Forelimb muscle (tissue), 1 donor: ENCODE measurements at places on chromosomes 3 and 15. TPM values are rescaled to one million over a fixed set of nuclear protein-coding genes. Genes with fewer than 3 reads are reported as not detected.
A peak's percentile ranks its signal among the peaks of the same experiment; 100 is the strongest.

GRCh38 chr3:155462672-155463071, 169.2 kb upstream of the STRIT1 start:
- DNase-seq, result no peak

Gene DPPA4
- polyA plus RNA-seq, result 1.1 TPM

GRCh38 chr3:16264174-16264707, 502 bp downstream of the DPH3 start:
- DNase-seq, result no peak

DNA sequence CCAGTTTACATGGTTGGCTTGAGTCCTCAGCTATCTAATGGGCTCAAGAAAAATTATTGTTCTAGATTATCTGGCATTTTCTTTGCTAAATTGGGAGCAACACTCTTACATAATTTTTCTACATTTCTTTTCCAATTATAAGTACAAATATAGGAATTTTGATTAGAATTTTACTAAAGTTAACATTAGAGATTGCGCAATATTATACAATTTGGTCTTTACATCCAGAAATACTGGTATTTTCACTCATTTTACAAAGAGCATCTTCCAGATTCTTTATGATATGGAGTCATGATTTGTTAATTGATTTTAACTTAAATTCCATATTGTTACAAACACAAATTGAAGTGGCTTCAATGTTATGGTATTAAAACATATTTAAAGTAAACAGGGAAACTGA, 19.7 kb upstream of the GOLGB1 start:
- no peak for DNase-seq

GRCh38 chr3:69665026-69665737, 74.1 kb upstream of the MITF start:
- no peak for DNase-seq

Gene MINDY2
- polyA plus RNA-seq, result 7.9 TPM

- DNase-seq, result no peak
Observed at GRCh38 chr3:52982839-52983238, 63.0 kb downstream of the SFMBT1 start.

GRCh38 chr3:158773166-158773565, 28.7 kb upstream of the MFSD1 start:
- DNase-seq, result no peak

- no peak for DNase-seq
Observed at GRCh38 chr3:65619888-65620287, 418.8 kb downstream of the MAGI1 start.

DNA sequence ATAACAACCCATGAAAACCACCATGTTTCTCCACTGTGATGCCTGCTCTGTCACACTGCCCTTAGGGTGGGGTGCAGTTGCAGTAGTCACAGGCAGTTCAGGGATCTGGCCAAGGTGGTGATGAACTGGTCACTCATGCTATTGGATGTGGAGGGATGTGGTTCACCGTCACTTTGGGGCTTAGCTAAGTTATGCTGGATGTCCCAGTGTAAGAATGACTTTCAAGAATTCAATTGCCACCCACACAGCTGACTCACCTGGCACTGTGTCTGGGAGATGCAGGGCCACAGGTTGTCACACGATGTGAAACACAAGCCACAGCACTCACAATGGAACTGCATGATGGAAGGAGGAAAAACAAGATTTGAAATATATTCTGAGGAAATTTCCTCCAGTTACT, 146.1 kb upstream of the CTNNB1 start:
- no peak for DNase-seq

Gene BBX
- 42.0 TPM for polyA plus RNA-seq

Gene GRM2
- polyA plus RNA-seq, result 0.33 TPM

Gene ITIH4
- polyA plus RNA-seq, result 32.4 TPM

DNA sequence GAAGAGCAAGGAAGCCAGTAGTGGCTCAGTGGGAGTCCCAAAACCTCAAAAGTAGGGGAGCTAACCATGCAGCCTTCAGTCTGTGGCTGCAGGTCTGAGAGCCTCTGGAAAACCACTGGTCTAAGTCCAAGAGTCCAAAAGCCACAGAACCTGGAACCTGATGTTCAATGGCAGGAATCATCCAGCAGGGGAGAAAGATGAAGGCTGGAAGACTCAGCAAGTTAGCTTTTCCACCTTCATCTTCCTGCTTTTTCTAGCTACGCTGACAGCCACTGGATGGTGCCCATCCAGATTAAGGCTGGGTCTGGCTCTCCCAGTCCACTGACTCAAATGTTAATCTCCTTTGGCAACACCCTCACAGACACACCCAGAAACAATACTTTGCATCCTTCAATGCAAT, 626.3 kb downstream of the NAALADL2 start:
- no peak for DNase-seq

Gene CCDC9B
- 17.0 TPM for polyA plus RNA-seq

GRCh38 chr3:127102188-127102520, 90.8 kb upstream of the PRR23E start:
- DNase-seq, result no peak

Gene GOLGA6L9
- polyA plus RNA-seq, result 3.9 TPM

DNA sequence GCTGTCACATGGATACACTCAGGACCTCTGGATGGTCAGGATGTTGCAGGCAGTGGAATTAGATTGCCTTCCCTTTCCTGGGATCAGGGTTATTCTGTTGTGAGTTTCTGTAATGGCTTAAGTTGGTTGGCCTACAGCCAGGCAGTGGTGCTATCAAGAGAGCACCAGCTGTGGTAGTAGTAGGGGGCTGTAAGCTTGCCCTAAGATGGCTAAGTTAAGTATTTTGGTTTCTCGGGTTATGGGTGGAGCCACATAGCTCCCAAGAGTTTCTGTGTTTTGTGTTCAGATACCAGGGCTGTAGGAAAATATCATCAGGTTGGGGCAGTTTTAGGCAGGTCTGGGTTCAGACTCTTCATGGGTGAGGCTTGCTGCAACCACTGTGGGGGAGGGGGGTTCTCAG, 59.6 kb downstream of the LEKR1 start:
- no peak for DNase-seq

- DNase-seq, result no peak
Observed at GRCh38 chr3:144045766-144046165, 74.1 kb downstream of the DIPK2A start.

Gene TBC1D23
- 28.1 TPM for polyA plus RNA-seq

DNA sequence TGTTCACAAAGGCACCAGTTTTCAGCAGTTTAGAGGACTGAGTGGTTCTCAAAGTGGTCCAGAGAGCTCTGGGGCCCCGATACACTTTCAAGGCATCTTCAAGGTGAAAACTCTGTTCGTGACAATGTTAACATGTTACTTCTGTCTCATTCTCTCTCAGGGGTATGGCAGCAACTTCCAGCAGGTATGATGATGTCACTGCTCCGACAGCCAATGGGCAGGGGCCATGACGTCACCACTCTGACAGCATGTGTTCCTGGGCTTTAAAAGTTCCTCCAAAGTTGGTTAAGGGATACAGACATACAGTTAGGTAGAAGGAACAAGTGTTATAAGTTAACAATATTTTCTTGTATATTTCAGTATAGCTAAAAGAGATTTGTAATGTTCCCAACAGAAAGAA, 87.9 kb downstream of the KLF15 start:
- DNase-seq, result no peak

DNA sequence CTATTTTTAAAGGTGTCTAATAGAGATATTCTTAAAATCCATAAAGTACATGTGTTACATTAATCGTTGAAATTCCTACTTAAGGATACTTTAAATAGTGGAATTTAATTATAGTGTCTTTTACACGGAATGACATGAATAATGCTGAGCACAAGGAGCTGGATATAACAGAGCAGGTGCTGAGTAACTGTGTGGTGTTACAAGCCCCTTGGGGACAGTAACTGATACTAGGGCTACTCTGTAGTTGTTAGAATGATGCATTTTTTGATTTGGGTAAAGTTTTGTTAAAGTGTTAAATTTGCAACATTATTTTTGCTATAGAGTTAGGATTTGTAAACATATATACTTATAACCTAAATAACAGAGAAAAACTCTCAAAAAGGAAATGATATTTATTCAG, 1496.1 kb downstream of the OTOL1 start:
- DNase-seq, result no peak

Gene RGMA
- 65.4 TPM for polyA plus RNA-seq

GRCh38 chr3:195543500-195544229, 540 bp upstream of the PPP1R2 start:
- DNase-seq, result no peak

Gene SAMMSON
- not detected for polyA plus RNA-seq

Gene PAQR9
- polyA plus RNA-seq, result 0.08 TPM

Gene TGM5
- polyA plus RNA-seq, result 0.16 TPM

Gene GANC
- 14.9 TPM for polyA plus RNA-seq

- no peak for DNase-seq
Observed at GRCh38 chr15:67828969-67829646, 3.8 kb downstream of the SKOR1 start.

Gene DNAH1
- polyA plus RNA-seq, result 5.6 TPM

DNA sequence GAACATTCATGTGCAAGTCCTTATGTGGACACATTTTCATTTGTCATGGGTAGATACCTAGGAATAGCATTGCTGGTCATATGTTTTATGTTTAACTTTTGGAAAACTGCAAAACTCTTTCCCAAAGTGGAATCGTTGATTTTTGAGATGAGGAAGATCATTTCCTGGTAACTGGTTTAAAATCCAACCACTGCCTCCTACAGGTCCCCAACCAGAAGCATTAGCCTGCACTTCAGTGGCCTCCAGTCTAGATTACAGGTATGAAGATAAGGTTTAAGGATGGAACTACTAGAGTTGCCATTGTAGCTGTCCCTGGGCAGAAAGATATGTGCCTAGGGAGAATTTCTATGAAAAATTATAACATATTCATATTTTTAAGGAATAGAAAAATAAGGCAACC, 48.7 kb upstream of the BHLHE40 start:
- DNase-seq, result no peak

DNA sequence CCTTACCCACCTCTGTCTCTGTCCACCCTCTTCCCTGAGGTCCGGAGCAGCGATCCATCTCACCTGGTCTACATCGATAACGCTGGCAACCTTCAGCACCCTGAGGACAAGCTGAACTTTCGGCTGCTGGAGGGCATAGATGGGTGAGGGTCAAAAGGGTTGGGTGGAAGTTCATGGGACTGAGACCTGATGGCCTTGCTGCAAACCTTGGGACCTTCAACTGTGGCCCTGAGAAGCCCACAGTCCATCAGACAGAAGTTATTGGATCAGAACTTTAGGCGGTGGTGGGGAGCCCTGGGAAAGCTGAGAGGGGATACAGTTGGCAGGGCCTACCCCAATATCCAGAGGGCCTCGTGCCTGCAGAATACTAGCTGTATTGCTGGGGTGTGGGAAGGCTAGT, 50.5 kb downstream of the POMGNT2 start:
- DNase-seq, result no peak

Gene SCN11A
- polyA plus RNA-seq, result 2.5 TPM

GRCh38 chr3:40718209-40718608, 193.4 kb downstream of the ZNF621 start:
- no peak for DNase-seq

DNA sequence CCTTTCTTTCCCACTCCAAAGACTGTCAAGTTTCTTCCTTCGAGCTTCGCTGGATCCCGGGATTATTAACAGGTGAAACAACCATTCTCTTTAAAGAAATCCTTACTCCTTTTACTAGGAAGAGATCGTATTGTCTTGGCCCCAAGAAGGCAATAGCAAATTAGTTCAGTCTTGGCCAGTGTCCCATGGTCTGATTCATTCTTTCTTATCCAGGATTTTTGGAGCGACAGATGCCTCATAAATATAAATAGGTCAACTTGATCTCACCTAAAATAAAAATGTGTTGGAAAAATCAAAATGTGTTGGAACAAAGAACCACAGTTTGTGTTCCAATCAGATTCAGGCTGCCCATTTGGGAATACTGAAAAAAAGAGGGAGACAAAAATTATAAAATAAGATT, 140.1 kb upstream of the TMEM108 start:
- DNase-seq, result no peak

Gene CPB1
- 1.4 TPM for polyA plus RNA-seq

DNA sequence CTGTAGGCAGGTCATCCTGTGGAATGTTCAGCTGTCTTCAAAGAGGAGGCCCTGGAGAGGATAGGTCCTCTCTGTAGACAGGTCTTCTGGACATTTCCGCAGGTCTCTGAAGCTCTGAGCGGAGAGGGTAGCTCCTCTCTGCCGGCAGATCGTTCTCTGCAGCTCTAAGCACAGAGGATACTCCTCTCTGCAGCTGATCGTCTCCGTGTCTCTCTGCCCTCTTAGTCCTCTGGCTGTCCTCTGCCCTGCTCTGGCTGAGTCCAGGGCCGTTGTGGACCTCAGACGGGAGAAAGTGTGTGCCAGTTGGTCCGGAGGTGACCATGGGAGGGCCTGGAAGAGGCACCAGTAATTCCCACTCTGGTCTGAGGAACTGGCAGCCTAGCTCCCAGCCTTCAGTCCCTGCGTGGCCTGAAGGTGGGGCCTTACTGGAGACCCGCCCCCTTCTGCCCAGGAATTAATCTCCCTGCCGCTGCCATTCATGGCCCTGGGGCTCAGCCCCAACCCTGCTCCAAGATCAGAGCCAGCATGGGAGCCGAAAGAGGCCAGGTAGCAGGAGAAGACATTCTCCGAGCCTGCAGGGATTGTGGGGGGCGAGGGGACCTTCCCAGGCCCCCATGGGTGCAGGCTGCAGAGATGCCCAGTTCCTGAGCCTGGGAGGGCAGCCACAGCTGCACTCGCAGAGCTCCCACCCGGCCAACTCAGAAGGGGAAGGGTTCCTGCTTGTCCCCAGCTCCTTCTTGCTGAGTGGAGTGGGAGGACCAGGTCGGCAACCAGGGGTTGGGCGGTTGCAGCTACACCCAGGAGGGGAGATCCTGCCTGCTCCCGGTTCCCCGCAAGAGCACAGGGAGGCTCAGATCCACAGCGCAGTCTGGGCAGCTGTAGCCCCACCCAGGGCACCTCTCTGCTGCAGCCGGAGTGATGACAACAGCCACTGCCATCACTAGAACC, 488.7 kb downstream of the RSL24D1 start:
- no peak for DNase-seq

Gene GLDN
- 0.43 TPM for polyA plus RNA-seq

DNA sequence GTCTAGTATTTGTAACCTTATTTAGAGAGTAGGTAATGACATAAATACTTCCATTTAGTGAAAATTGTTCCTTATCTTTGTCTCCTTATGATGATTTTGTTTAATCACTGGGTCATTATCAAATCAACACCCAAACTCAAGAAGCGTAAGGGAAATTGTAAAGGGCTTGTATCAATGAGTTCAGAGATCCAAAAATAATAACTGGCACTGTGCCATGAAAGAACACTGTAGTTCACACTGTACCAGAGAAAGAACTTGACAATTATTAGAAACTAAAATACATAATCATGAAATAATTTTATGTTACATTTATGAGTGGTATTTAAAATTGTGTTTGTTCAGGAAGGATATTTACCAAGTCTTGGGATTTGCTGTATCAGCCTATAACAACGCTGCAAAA, 895.4 kb downstream of the FHIT start:
- no peak for DNase-seq

Gene PRR20G
- polyA plus RNA-seq, result not detected

- DNase-seq, result peak; percentile 75
Observed at GRCh38 chr3:37680401-37680800, 181.3 kb upstream of the CTDSPL start.

Gene WDR48
- 39.0 TPM for polyA plus RNA-seq

DNA sequence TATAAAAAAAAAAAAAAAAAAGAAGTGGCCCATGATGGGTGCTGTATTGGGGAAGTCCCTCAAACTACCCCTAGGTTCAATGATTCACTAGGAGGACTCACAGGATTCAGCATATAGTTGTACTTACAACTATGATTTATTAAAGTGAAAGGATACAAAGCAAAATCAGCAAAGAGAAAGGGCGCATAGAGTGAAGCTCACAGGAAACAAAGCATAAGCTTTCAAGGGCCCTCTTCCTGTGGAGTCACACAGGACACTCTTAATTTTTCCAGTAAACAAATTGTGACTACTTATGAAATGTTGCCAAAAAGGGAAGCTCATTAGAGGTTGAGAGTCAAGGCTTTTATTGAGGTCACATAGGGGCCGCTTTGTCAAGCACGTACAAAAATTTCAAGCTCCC, 153.7 kb upstream of the GAP43 start:
- no peak for DNase-seq

Gene KCNMB2
- 13.1 TPM for polyA plus RNA-seq

Gene ZNF35
- 6.4 TPM for polyA plus RNA-seq
